ENCODE measurements at places on chromosomes 3 and 15.
A peak's percentile ranks its signal among the peaks of the same experiment; 100 is the strongest.

- DNase-seq: peak; percentile 60
These were observed 51.8 kb downstream of the MITF start for GRCh38 chr3:69791106-69791505.

DNA sequence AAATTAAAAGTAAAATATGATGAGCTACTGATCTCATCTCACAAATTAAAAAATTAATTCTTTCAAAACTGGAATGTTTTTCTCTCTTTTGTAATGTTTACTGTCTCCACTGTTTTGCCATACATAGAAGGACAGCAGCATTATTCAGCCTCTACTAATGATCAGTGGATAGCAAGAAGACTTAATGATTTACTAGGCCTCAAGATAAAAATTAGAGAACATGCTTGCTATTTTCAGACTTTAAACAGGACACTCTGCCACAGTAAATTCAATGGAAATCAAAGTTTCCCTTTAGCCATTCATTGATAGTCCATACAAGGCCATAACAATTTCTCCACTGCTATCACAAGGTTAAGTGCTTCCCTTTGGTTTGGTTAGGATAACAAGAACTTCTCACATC, 129.4 kb downstream of the TMCC1 start:
- no peak for DNase-seq

GRCh38 chr3:145678401-145678800, 482.6 kb downstream of the PLOD2 start:
- DNase-seq: no peak

DNA sequence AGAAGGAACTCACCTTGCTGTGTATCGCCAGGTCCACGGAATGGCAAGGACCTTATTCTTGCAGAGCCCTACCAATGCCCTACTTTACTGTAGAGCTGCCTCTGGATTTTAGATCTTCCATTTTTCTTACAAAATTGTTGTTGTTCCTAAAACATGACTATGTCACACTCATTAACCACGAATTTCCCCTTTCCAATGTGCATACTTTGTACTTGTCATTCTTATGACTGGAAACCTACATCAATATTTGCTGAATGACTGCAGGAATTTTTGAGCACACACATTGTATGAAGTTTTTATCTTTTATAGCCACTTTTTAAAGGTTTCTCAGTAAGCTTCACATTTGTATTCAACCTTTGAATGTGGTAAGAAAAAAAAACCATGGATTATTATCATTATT, 35.9 kb upstream of the CMSS1 start:
- no peak for DNase-seq

GRCh38 chr3:138172625-138173024, 2.1 kb downstream of the DBR1 start:
- DNase-seq: no peak

GRCh38 chr15:20643829-20644425, 102.3 kb upstream of the GOLGA6L6 start:
- no peak for DNase-seq

DNA sequence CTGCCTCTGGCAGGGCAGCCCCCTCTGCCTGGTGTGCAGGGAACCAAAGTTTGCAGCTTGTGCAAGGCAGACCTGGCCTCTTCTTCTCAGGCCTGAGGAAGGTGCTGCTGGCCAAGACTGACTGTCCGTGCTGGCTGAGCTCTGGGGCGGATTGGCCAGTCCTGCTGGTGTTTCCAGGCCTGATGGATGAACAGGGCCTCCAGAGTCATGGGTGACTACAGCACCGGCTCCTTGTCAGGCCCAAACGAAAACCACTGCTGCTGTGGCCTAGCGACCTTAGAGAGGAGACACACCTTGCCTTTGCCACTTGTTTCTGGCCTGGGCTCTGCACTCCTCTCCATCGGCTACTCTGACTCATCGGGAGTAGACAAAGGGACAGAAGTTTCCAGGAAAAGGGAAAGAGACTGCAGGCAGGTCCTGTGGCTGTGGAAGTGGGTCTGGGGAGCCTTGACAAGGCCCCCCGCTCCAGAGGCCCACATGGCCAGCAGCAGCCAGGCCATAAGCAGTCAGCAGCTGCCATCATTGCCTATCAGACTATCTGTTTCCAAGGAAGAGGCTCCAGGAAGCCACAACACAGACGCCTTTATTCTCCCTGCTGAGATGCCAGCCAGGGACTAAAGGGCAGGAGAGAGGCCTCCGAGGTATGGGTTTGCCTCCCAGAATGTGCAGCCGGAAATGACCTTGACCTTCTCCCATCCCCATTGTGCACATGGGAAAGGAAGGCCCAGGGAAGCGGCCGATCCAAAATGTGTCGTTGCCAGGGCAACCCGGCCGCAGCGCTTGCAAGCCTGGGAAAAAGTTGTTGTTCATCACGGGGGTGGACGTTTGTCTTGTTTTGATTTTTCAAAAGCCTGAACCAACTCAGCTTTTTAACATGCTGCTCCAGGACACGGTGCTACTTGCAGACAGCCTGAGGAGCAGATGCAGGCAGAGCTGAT, 160.5 kb downstream of the CHSY1 start:
- DNase-seq: no peak

All from omental fat pad (tissue), 4 donors.